ENCODE measurements at places on chromosomes 3 and 15. TPM values are rescaled to one million over a fixed set of nuclear protein-coding genes. Genes with fewer than 3 reads are reported as not detected.

- no peak for DNase-seq
Observed at GRCh38 chr3:84881288-84881687, 77.5 kb upstream of the CADM2 start.

Gene IL12A
- polyA plus RNA-seq: 0.63 TPM

GRCh38 chr3:83928391-83928790 is 1030.4 kb upstream of the CADM2 start:
- DNase-seq: no peak

Gene SEMA5B
- 28.6 TPM for polyA plus RNA-seq

GRCh38 chr3:139586420-139587017 is 47.0 kb upstream of the RBP1 start:
- no peak for DNase-seq

DNA sequence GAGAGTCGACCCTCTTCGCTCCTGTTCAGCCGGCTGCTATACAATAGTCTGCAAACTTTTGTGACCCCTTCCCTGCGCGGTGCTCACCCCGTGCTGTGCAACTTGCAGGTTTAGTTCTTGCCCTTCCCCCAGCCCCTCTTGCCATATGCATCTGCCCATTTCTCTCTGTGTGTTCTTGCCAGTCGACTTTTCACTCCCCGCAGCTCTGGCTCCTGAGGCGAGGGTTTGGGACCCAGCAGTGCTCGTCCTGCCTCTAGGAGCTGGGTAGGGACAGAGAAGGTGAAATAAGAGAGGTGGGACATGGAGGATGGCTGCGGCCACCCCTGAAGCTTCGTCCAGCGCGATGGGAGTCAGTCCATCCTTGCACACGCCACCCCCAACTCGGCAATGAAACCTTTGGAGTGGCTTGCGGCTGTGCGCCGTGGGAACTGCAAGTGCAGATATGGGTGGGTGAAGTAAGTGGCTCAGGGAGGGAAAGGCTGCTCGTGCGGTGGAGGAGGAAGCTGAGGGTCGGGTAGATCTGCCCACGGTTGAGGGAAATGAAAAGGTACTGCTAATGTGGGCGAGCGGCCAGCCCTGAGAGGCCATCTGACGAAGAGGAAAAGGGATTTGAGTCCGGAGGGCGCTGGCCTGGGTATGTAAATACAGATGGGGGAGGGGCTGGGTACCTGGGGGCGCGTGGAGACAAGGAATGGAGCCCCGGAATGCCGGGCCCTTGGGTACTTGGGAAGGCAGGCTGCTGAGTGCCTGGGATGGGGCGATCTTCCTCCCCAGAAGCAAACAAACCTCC is 1.0 kb downstream of the LRRC3B start:
- DNase-seq: no peak

Gene GXYLT2
- 12.9 TPM for polyA plus RNA-seq
